ENCODE measurements at places on chromosomes 6 and 20.

DNA sequence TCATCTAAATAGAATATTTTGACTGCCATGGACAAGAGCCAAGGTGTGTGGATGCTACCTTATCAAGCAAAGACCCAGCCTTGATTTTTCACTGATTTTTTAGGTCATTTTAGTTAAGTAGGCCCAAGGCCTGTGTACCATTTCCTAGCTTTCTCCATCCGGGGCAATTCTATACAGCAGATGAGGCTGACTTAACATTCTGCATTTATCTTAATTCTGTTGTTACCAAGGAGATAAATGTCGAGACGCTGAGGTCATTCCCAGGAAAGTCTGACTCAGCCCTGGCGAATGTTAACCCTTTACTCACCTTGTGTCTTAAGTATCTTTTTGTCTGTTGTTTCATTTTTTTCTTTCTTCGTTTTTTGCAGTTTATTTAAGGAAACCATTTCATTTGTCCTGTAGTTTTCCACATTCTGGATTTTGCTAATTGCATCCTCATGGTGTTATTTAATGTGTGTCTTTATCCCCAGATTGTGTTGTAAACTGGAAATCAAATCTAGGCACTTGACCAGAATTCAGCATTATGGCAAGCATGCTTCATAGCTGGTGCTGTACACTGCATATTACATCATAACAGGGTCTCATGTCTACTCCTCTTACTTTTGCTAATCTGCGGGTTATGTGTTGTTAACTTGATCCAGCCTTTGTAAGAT, 277.0 kb downstream of the CDKAL1 start:
- DNase-seq, result no peak

DNA sequence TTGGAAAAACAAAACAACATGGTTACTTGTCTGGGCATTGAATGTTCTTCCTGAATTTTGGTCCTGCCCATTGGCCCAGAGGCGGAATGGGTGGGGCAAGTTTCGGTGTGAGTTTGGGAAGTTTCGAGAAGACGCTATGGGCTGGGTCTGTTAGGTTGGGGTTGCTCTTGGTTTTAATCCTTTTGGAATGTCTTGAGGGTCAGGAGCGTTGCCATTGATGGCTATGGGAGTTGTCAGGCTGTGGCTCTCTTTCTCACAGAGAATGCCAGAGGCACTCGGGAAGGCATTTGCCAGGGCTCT, 135.0 kb downstream of the LRRC1 start:
- DNase-seq, result no peak

DNA sequence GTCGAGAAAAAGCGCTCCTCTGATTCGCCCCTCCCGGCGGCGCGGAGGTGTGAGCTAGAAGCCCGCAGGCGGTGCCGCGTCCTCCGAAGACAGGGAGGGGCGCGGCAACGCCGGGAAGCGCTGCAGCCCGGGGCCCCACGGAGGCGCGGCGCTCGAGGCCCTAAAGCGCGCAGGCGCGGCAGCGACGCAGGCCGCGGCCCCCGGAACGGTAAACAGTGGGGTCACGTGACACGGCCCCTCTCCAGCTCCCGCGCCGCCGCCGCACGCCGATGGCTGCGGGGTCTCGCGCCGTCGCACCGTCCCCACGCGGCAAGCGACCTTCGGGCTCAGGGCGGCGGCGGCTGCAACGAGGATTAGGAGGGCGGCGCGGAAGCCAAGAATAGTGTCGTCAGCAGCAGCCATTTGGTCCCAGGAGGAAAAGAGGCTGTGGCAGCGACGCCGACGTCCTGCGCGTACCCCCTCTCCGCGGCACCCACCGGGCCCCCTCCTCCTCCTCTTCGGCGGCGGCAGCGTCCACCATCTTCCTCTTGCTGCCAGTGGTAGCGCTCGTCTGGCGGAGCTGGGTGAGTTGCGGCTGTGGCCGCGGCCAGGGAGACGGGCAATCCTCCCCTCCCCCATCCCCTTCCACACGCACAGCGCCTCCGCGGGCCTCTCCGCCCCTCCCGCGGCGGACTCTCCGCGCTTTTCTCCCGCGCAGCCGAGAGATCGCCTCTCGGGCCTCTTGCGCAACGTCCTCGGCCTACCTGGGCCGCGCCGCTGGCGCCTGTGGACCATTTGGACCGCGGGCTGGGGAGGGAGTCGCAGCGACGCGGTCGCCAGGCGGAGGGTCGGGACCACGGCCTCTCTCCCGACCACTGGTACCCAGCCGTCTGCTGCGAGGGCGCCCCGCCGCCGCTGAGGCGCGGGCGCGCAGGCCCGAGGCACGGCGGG, at the start of gene PHF3:
Gene PHF3 (plus strand): TSS at position 215 of the 930 bp plus-strand sequence. CDS start 10,750 bp downstream, outside the sequence.
- peak; percentile 84 for DNase-seq

GRCh38 chr6:21321076-21321475, 272.5 kb upstream of the SOX4 start:
- DNase-seq, result no peak

GRCh38 chr20:63435552-63435951, 36.9 kb downstream of the KCNQ2 start:
- DNase-seq, result no peak

DNA sequence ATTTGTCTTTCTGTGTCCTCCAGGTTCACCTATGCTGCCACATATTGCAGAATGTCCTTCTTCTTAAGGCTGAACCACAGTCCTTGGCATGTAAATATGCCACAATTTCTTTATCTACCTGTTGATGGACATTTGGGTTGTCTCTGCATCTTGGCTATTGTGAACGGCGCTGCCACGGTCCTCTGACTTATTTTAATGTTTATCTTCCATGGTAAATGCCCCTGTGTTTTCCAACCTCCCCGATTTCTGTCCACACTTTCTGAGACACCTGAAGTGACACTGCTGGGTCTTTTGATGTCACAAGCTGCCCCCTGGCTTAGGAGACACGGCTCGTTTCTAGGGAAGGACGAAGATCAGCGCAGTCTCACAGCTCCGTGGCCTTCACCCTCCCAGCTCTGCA, 128.3 kb upstream of the PDE10A start:
- DNase-seq, result no peak

DNA sequence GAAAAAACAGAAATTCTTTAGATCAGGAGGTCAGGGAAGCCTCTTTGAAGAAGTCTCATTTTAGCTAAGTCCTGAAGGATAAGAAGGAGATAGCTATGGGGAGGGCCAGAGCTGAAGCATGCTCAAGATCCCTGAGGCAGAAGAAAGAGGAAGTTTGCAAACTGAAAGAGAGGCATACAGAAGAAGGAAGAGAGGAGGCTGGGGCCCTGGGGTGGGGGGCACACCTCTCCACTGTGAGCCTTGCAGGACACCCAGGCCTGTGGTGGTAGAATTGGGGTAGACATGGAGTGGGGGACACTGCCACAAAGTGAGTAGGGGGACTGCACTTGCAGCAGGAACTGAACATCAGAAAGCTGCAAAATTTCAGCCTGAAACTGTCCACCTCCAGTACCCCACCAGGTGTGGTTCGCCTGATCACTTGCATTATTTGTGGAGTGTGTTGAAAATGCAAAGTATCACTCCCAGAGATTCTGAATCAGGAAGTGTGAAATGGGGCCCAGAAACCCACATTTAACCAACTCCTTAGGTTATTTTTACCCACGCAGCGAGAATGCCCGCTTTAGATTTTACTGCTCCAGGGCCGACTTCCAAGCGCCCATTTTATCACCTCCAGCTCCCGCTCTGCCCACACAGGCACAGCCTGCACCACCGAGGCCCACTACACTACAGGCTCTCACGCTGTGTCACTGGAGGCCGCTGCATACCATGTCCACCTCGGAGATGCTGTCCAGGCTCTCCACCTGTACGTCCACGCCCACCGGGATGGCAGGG, 44.0 kb downstream of the GABRR2 start:
- no peak for DNase-seq

DNA sequence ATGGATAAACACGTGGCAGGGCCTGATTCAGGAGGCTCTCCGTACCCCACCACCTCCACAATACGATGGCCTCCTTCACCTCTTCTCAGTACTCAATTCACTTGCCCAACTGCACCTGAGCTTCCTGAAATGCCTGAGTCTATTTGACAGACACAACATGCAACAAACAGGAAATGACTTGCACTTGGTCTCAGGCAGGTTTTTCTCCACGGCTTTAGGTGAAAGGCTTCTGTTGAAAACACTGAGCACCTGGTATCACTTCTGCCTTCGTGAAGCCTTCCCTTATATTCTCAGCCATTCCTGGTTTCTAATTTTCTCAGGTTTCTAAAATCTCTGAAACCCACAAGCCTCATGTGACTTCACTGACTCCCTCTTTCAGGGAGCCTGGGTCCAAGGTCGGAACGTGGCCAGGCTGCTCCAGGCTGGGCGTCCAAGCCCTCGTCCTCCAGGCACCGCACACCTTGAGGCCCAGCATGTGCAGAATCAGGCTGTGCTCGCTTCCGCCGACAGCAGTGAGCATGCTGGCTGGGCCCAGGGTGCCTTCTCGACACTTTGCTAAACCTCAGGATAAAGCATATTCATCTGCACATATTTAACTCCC, 34.7 kb downstream of the TAF4 start:
- DNase-seq, result no peak

DNA sequence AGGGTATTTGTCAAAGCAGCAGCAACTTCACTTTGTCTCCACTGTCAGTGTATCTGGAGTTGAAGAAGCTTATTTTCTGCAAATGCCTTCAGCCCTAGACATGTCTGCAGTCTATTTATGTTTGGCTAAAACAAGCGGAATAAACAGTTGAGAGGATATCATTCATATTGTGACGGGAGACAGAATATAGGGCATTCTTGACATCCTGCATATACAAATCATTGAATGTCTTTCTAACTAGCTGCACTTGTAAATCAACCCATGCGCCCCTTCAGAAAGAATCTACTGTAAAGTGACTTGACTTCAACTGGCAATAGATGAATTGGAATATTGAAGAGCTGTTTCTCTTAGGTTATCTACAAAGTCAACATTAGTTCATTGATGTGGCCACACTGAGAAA, 258.9 kb downstream of the TSHZ2 start:
- no peak for DNase-seq

GRCh38 chr6:65155083-65155482, 551.9 kb downstream of the EYS start:
- DNase-seq, result no peak

DNA sequence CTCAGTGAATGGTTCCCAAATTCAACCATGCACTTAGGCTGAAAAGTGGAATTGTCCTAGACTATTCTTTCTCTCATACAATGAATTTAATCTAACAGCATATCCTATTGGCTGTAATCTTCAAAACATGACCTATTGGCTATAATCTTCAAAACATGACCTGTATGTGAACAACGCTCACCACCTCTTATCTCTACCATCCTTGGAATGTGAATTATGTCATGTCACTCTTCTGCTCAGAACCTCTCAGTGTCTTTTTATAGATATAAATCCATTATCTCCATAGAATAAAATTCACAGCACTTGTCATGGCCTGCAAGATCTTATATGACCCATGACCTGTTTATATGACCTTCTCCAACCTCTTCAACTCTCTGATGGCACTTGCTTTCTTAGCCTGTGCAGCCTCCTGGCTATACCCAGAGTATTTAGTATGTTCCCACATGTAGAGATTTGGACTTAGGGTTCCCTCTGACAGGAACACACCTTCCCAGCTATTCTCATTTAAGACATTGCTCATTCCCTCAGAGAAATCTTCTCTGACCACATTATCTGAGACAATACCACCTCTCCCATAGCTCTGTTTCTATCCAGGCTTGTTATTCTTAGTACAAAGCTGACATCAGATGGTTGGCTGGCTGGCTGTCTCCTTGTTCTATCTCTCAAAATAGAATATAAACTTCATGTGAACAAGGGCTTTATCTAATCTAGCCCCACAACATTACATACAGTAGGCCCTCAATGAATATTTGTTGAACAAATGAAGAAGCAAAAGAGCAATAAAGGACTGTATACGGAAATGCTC, 275.0 kb upstream of the PREP start:
- DNase-seq, result no peak

DNA sequence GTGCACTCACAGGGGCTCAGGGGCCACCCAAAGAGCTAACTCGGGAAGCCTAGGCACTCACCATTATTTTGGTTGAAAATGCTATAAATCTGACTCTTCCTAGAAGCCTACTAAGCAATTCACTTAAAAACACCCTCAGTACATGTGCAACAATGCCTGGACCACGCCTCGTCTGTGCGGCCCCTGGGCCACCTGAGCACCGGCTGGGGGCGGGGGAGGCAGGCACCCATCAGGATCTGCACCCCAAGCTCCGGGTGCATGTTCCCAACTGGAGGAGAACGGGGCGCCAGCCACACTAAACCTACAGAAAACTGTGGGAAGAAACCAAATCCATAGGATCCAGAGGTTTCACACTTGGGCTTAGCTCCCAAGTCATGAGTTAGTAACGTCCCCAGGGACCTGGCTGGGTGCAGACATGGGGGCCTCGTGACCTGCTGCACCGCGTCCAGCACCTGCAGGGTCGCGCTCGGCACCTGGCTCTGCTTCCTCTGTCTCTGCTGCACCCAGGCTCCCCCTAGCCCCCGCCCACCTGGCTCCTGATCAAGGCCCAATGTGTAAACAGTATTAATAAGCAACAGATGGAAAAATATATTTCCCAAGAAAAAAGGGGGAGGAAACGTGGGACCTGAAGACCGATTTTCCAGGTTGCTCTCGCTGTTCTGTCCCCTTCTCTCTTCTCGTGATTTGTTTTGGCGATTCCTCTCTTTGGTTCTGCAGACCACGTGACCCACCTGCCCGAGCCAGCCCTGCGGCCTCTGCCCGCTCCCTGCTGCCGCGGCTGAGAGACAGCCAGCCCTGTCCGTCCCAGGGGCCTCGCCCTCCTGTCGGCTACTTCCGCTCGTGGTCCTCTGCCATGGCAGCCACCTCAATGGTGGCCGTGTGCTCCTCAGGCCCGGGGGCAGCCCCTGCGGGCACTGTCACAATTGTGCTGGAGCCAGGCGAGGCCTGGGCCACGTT, 15.5 kb upstream of the HELZ2 start:
- DNase-seq, result no peak

DNA sequence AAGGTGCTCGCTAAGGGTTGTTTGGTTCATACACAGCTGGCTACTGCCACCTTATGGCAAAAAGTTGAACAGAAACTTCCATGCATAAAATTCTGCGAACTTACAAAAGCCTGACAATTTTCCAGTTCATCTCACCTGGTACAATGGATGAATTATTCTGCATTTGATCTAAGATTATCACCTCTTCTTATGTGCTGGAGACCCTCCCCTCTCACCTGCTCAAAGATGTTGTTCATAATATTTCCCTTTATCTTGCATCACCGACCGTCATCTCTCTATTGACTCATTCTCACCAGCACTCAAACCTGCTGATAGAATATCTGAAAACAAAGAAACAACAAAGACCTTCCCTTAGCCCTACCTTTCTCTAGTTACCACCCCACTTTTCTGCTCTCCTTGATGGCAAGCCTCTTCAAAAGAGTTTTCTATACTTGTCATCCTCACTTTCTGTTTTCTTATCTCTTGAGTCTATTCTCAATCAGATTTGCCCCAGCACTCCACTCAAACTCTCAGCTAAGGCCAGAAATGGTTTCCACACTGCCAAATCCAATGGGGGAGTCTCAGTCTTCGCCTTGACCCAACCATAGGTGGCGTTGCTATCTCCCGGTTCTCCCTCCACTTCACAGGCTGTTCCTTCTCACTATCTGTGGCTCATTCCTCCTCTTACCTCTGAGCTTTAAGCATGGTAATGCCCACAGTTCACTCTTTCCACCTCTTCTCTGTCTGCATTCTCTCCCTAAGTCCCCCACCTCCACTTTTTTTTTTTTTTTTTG, 25.8 kb downstream of the SNRNP48 start:
- DNase-seq, result no peak

GRCh38 chr20:50655311-50655880, 35.9 kb downstream of the RIPOR3 start:
- no peak for DNase-seq

Measured in stimulated activated CD4-positive, alpha-beta T cell treated with anti-CD3 and anti-CD28 coated beads, Interleukin-15, amount 100 ng/mL, for 1 hour (primary cell).